GM12864 (cell line): ENCODE measurements at places on chromosomes 12 and 14.

DNA sequence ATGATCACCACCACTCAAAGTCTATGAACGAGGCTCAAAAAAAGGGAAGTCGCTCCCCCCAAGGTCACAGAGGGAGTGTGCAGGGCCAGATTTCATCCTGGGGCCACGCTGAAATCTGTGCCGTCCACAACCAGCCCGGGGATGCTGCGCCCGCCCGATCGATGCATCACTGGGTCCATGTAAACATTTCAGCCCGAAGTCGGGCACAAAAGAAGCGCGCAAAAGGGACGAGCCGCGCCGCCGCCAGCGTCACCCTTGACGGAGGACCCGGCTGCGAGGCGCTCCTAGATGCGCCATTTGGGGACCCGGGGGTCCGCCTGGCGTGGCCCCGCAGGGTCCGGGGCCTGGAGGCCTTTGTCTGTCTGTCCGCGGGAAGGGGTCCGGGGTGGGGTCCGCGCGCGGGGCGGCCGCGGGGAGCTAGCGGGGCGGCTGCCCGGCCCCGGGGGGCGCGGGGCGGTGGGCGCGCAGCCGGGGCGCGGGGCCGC, 503 bp downstream of the FBXO21 start:
- no peak for DNase-seq

- no peak for DNase-seq
Measured at GRCh38 chr12:10082117-10082874, 16.5 kb downstream of the CLEC1A start.

GRCh38 chr14:57502586-57503254, 9.1 kb upstream of the CCDC198 start:
- DNase-seq = no peak

- DNase-seq = no peak
Measured at GRCh38 chr12:20653871-20654270, 41.3 kb upstream of the SLCO1C1 start.

- DNase-seq = no peak
Measured at GRCh38 chr12:48194799-48195201, 8.3 kb downstream of the OR10AD1 start.

DNA sequence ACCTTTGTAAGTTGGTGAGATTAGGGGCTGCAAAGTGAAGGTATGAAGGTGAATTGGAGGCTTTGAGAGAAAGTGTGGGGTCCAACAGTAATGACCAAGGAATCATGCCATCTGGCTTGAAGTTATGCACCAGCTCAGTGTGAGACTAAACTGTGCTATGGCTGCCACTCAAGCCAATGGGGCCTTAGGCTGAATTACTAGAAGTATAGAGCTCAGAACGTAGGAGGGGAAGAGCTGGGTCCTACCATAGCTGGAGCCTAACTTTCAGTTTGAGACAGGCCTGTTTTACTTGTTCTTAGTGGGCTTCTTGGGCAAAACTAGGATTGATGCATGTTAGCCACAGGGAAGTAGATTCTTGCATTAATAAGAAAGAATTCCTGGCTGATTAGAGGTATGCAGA, 194.0 kb downstream of the TSPAN9 start:
- DNase-seq = no peak

GRCh38 chr12:101563212-101563611, 31.6 kb upstream of the MYBPC1 start:
- DNase-seq = no peak

GRCh38 chr12:89075880-89076540, 276.3 kb downstream of the DUSP6 start:
- no peak for DNase-seq

DNA sequence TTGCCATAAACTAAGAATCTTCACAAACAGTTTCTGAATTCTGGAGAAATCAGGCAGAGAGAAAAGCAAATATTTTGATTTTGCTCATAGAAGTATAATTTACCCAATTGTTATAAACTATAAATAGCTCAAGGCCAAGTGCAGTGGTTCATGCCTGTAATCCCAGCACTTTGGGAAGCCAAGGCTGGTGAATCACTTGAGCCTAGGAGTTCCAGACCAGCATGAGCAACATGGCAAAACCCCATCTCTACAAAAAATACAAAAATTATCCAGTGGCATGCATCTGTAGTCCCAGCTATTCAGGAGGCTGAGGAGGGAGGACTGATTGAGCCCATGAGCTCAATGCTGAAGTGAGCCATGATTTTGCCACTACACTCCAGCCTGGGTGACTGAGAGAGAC, 19.6 kb upstream of the MMP19 start:
- DNase-seq = no peak

GRCh38 chr12:121430833-121431415, 31.0 kb downstream of the RNF34 start:
- no peak for DNase-seq

DNA sequence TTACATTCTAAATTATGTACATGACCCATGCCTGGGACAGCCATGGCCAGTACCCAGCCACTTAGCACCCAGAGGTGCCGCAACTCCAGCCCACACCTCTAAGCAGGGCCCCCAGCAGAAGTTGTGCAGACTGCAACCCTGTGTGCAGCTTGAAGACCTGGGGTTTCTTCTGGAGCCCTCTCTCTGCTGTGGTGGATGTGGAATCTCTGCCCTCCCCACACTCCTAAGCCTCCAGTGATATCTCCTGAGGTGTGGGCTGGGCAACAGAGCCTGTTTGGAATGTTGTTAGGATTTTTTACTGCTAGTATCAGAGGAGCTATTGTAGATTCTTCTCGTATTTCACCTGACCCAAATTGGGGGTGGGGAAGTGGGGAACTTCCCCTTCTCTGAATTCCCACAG, 59.4 kb upstream of the TUNAR start:
- DNase-seq = no peak

- no peak for DNase-seq
Measured at GRCh38 chr14:64405295-64405694, 17.1 kb downstream of the MTHFD1 start.

- DNase-seq = no peak
Measured at GRCh38 chr12:112117685-112118084, 7.7 kb upstream of the TRAFD1 start.

DNA sequence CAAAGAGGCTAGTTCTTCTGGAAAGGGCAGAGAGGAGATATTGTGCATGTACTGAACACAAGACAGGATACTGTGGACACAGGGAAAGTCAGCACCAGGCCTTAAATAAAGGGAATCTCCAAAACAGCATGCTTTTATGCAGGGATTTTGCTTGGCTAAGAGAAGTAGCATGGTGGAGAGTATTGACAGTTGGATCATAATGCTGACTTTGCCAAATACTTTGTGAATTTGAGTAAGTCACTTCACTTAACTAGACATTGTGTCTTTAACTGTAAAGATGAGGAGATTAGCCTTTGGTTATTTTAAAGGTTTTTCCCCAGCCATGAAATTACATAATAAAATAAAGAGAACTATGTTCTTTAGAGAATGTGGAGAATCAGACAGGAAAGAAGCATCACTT, 24.5 kb downstream of the GALNT8 start:
- no peak for DNase-seq

GRCh38 chr12:108495823-108496579, 19.1 kb upstream of the FICD start:
- DNase-seq = no peak

- DNase-seq = no peak
Measured at GRCh38 chr12:19978193-19978592, 390.1 kb upstream of the PDE3A start.

- DNase-seq = no peak
Measured at GRCh38 chr12:7985802-7986418, 46.6 kb upstream of the FOXJ2 start.

- DNase-seq = no peak
Measured at GRCh38 chr14:98280436-98280835, 991.6 kb downstream of the BCL11B start.

- DNase-seq = peak; percentile 8
Measured at GRCh38 chr14:47278233-47278842, 397.1 kb downstream of the MDGA2 start.

GRCh38 chr14:61474701-61475100, 153.3 kb downstream of the PRKCH start:
- no peak for DNase-seq

GRCh38 chr12:104605685-104606084, 148.9 kb downstream of the CHST11 start:
- no peak for DNase-seq

- no peak for DNase-seq
Measured at GRCh38 chr12:118328486-118329330, 44.0 kb downstream of the TAOK3 start.

DNA sequence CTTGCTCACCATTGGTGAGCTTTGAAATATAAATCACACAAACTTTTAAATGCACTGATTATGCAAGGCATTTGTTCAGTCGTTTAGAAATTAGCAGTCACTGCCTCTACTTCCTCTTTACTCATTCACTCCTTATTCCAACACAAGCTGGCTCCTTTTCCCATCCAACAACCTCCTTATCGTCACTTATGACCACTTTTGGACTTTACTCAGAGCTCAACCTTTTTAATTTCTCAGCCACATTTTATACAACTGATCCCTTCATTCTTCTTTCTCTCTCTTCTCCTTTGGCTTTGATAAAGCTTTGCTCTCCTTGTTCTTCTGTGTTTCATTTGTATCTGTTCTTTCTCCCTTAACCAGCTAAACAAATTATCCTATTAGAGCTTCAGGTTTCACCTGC, 126.4 kb upstream of the PLEKHA5 start:
- DNase-seq = no peak

GRCh38 chr12:131755305-131756113, 44.6 kb downstream of the SFSWAP start:
- DNase-seq = no peak

DNA sequence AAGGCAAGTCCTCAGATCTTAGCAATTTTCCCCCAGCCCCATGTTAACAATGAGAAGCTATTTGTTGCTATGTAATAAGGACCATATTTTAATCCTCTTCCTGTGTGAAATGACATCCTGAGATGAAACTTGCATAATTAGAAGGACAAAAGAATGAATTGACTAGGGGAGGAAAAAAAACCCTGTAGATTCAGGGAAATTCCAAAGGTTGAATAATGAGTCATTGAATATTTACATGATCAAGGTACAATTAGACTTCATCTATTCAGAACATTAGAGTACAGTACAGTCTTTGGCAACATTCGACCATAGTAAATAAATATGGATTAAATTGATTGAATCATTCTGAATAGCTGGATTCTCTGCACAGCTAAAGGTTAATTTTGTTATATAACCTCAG, 9.4 kb downstream of the MYBPC1 start:
- no peak for DNase-seq

- no peak for DNase-seq
Measured at GRCh38 chr12:122265886-122266229, 436 bp downstream of the VPS33A start.

GRCh38 chr12:77189458-77189857, 124.1 kb upstream of the E2F7 start:
- no peak for DNase-seq
